ENCODE measurements at places on chromosomes 3 and 15.

DNA sequence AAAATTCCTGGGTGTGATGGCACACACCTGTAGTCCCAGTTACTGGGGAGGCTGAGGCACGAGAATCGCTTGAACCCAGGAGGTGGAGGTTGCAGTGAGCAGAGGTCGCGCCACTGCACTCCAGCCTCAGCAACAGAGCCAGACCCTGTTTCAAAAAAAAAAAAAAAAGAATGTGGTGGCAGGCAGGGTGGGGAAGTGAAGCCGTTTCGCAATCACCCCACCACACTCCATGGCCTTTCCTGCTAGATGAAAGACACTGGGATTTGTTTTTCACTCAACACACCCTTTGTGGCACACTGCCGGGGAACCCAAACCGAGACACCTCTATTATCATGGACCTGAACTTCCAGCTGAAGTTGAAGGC is 172.4 kb upstream of the IQSEC1 start:
- no peak for DNase-seq

DNA sequence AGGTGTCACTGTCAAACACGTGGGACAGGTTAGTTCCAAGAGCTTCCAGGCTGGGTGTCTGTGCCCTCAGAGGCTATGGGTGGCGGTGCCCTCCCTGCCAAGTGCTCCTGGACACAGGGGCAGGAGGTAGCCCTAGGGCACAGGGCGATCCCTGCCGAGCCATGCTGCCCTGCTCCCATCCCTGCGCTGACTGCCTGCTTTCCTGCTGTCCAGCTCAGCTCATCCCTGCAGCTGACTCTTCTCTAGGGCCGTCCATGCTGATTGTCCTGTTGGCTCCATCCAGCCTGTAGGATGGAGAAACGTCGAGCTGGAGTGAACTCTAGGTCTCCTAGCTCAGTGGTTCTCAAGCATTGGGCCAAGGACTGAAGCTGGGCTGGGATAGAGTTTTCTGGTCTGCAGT is 3.7 kb downstream of the PDIA5 start:
- DNase-seq = no peak

DNA sequence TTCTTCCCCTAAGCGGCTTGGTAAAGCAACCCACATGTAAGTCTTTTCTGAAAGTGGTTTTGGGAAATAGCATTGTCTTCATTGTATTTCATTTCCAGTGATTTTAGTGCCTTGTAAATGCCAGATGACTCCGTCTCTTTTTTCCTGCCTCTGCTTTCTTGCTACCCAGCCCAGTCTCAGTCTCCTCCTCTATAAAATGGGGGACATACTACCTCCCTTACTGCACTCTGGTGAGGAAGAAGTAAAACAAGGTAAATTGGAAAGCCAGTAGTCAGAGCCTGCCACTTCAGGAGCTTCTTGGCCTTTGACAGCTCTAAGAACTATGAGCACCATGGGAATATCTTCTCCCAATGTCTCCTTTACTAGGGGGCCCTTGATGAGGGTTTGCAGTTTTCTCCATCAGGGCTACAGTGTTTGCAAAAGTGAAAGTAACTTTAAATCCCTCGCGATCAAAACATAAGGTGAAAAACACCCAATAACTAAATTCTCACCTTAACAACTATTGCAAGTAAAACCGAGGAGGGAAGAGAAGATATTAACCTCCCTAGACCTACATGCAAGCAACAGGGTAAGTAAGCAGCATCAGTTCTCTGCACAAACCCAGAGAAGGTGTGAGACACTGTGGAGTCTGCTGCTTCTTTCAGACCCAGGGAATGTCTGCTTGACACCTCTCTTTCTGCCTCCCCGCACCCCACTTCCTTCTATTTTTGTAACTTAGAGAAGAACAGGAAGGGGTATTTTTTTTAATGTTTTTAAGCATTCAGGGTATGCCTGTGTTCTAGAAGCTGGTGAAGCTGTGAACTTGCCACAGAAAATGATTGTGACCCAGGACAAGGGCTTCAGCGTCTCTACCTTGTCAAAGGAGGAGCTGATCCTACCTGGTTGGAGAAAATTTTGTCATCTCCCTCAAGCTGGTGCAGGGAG is 159.1 kb upstream of the EOMES start:
- no peak for DNase-seq

DNA sequence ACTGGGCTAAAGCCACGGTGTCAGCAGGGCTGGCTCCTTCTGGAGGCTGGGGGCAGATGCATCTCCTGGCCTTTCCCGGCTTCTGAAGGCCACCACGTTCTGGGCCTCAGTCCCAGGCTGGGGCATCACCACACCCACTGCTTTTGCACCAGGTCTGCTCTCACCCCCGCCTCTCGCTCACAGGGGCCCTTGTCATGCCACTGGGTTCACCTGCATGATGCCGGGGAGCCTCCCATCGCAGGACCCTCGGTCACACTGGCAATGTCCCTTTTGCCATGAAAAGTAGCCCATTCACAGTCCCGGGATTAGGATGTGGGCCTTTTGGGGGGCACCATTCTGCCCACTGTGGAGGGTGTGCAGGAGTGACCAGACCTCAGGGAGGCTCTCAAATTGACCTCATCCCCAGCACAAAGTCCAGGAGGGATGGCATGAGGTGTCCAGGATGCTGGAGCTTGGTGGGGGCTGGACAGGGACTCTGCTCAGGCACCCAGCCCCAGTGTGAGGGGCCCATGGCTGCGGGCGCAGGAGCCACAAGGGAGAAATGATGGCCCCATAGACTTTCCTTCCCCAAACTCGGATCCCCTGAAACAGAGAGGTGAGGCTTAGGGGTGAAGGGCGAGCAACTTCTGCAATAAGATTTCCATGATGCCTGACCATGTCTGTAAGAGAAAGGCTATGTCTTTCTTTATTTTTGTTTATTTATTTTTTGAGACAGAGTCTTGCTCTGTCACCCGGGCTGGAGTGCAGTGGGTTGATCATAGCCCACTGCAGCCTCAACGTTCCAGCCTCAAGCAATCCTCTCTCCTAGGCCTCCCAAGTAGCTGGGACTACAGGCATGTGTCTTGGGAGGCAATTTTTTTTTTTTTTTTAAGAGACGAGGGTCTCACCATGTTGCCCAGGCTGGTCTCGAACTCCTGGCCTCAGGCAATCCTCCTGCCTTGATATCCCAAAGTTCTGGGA is 189.1 kb downstream of the GOLGA6L6 start:
- no peak for DNase-seq

DNA sequence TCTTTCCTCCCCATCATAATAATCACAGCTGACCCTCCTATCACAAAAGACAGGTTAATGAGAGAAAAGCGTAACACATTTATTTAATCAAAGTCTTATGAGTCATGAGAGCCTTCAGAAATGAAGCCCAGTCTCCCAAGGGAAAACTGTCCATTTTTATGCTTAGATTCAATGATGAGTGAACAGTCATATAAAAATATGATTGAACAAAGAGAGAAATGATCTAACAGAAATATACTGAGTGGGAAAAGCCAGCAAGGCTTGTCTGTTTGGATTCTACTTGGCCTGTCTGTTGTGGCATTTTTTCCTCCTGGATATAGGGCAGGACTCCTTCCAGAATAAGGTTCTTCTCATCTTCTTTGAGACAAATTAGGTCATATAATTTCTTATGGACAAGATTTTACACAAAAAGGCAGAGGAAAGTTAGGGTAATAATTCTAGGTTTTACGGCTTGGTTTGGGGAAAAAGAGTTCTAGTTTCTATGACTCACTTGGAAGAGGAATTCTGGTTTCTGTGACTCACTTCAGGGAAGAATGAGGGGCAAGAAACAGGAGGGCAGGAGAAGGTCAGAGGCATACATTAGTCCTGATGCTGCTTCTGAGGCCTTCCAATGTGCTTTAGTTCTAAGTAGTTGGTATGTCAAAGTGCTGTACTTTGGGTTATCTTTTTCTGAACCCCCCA is 534.2 kb downstream of the ZIC1 start:
- DNase-seq = peak; percentile 94

- no peak for DNase-seq
Observed at GRCh38 chr3:185714085-185714484, 110.8 kb downstream of the IGF2BP2 start.

DNA sequence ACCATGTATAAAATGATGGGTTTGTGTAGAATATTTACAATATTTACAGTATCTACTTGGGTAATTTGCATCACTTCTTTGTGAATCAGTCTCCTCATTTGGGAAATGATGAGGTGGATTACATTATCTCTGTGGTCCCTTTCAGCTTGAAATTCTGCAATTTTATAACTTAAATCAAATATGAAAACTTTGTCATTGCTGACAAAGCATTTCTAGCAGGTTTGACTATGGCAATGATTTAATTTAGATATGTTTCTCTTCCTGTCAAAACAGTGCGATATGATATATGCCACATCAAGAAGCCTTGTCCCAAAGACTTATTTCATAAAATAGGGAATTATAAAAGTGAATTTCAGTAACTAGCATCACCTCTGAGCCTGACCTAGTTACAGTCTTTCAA is 315.8 kb upstream of the MEIS2 start:
- no peak for DNase-seq

DNA sequence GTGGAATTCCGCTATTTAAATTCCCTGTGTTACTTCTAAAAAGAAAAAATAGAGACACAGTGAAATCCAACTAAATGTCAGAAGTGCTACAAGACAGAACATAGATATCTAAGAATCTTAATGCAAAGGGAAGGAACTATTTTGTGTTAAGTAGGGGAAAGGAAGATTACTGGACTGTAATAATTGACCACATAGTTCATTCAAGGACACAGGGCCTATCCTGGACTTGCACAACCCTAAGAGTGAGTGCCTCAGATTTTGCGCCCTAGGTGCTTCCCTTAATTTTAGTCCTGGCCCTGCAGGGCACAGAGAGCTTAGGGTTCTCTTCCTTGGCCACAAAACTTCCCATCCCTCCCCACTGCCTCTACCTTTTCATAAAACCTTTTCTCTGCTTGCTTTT is 3.5 kb upstream of the IL20RB start:
- peak; percentile 19 for DNase-seq

GRCh38 chr3:172513488-172513887 is 9.7 kb downstream of the TNFSF10 start:
- peak; percentile 6 for DNase-seq

DNA sequence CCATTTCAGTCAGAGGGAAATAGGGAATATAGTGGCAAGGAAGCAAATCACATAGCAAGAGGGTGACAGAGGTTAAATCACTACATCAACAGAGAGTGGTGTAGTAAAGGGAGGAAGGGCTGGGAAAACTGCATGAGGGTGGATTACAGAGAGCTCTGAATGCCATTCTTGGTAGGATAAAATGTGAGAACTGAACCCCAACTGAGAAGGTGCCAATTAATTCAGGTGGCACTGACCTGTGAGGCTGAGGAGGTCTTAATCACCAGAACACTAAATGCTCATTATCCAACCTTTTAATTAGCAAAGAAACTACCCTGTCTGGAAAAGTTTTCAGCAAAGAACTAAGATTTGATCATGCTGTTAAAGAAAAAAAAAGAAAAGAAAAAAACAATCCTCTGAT is 202.7 kb downstream of the LRRN1 start:
- no peak for DNase-seq

GRCh38 chr3:141412936-141413354 is 44.6 kb downstream of the ZBTB38 start:
- peak; percentile 64 for DNase-seq

DNA sequence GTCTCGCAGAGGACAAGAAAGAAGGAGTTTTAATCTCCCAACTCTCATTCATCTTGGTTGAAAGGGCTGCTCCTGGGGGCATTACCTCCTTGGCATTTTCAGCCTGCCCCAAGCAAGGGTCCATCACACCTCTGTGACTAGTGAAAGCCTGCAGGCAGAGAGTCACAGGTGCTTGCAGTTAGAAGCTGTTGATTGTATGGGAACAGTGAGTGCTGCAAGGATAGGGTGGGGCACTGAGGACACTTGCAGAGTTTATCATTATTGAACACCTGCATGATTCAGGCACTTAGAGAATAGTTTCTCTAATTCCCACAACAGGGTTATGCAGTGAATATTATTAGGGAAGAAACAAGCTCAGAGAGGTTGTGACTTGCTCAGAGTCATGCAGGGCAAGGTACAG is 41.7 kb upstream of the IGF2BP2 start:
- no peak for DNase-seq

- DNase-seq = no peak
Observed at GRCh38 chr3:9786825-9787669, 5.2 kb downstream of the TADA3 start.

DNA sequence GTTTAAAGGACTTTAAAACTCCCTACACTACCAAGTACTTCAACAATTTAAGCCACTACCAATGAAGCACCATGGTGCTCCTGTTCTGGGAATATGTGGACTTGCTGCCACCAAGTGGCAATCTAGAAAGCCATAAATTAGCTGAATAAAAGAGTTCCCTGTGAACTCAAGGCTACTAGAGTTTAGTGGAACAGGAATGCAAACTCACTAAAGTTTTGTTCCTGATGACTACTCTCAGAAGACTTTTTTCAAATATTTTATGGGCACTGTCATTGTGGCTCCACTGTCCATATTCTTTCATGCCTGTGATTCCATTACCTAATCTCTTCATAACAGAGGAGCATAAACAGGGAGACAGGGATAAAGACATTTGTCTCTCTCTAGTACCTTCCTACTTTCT is 63.9 kb downstream of the TMCC1 start:
- peak; percentile 90 for DNase-seq

DNA sequence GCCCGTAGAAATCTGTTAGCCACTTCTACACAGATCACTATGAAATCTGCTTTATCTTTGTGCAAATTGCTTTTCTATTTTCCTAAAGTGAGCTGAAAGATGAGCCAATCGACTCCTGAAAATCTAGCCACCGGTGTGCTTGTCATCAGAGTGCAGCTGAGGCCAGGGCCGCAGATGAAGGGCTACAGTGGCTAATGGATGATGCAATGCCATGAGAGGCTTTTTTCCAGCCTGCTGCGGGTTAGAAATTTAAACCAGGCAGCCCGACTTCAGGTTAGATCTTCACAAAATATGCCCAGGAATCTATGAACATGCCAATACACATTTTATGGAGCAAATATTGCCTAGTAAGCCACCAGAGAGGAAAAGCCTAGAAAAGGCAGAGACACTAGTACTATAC is 948.2 kb upstream of the CFAP20DC start:
- DNase-seq = no peak

DNA sequence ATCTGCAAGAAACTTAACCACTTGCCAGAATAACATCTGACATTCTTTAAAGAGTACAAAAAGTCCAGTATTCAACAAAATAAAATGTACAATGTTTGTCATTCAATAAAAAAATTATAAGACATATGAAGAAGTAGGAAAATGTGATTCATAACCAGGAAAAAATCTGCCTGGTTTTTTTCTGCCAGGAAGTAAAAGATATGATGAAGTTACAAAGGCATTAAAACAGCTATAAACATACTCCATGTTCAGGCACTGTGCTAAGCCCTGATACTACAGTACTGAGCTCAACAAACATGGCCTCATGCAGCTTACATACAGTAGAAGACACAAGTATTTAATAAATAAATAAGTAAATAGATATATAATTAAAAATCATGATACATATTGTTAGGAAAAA is 178.4 kb upstream of the STT3B start:
- DNase-seq = no peak

DNA sequence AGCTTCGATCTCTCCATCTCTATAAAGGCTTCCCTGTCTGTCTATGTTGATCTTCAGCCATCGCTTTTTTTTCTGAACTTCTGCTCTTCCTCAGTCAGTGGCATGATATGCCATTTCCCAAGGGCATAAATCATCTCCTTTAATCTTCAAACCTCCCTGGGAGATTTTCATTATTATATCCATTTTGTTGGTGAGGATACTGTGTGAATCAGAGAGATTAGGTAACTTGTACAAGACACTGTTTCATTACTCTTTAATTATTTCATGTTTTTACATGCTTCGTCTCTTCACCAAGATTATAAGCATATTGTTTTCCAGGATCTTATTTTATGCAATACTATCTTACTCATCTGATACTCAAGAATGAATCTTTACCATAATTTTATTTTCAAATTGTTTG is 124.8 kb upstream of the ATP11B start:
- no peak for DNase-seq

GRCh38 chr3:66037986-66038369 is 740 bp downstream of the MAGI1 start:
- DNase-seq = no peak

Data from EL (cell line).